ENCODE measurements at places on chromosomes 16 and 17.

- peak; percentile 31 for DNase-seq
These were observed 91.5 kb upstream of the TMEM97 start for GRCh38 chr17:28227316-28228108.

GRCh38 chr17:48270899-48271298 is 159.1 kb downstream of the SKAP1 start:
- no peak for DNase-seq

GRCh38 chr17:77654850-77655249 is 303.7 kb upstream of the TNRC6C start:
- DNase-seq: no peak

GRCh38 chr16:4537376-4538343 is 913 bp downstream of the CDIP1 start:
- no peak for DNase-seq

- no peak for DNase-seq
These were observed 53.9 kb upstream of the MRC2 start for GRCh38 chr17:62573480-62574117.

DNA sequence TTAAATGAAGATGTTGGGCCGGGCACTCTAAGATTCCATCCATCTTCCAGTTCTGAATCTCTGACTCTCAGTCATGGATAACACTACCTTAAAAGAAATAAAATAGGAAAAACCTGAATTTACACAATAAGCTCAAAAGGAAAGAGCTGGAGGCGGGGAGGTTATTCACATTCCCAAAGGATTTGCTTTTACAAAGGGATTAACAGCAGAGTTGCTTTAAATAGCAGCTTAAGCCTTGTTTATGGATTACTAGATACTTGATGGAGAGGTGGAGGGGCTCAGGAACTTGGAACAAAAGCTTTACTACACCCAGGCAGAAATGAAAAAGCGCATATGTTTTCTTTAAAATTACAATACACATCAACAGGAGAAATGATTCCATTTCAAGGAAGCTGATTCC is 84.5 kb downstream of the XYLT1 start:
- DNase-seq: no peak

DNA sequence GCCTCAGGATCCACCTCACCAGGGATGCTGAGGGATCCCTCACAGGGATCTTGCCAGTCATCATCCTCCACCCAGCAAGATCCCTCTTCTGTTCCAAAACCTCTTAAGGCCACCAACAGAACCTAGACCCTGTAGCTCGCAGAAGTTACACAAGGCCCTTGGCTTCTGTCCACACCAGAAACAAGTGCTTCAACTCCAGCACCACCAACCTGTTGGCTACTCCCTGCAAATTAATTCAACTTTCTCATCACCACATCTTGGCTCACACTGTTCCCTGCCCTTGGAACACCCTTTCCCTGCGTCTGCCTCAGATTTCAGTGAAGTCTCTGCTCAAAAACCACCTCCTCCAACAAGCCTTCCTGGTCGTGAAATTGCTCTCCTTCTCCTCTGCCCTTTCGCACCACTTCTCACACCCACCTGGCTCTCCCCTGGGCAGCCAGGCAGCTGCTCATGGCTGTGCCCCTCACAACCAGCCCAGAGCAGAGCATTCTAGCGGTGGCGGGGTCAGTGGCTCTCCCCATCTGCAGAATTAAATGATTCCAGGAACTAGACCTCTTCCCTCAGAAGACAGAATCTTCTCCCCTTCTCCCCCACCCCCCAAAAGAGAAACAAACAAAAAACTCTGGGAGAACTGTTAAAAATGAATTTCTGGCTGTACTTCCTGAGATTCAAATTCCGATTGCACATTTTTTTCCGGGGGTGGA is 1.8 kb downstream of the PLLP start:
- no peak for DNase-seq

DNA sequence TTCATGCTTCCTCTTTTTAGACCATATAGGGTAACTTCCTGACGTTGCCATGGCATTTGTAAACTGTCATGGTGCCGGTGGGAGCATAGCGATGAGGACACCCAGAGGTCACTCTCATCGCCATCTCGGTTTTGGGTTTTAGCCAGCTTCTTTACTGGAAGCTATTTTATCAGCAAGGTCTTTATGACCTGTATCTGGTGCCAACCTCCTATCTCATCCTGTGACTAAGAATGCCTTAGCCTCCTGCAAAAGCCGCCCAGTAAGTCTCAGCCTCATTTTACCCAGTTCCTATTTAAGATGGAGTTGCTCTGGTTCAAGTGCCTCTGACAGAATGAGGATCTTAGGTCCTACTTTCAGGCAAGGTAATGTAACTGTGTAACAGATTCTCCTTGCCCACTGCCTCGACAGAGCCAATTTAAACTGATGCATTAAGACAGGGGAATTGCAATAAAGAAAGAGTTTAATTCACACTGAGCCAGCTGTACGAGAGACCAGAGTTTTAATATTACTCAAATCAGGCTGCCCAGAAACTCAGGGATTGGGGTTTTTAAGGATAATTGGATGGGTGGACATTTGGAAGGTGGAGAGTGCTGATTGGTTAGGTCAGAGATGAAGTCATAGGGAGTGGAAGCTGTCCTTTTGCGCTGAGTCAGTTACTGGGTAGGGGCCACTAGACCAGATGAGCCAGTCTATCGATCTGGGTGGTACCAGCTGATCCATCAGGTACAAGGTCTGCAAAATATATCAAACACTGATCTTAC is 59.9 kb upstream of the ATF7IP2 start:
- no peak for DNase-seq

DNA sequence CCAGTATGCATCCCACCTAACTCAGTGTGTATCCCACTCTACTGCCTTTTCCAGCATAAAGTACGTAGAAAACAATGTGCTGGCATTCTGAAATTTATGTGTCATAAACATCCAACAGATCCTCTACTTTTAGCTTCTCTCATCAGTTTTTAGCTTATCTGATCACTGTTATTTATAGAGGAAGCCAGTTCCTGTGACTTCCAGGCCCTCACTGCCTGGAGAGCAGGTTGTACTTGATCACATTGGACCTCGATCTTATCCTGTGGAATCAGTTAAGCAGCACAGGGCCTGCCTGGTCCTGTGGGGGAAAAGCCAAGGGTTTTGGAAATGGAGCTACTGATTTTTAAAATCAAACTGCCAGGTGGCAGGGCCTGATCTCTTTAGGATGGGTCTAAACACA is 30.8 kb downstream of the PRSS54 start:
- DNase-seq: no peak

DNA sequence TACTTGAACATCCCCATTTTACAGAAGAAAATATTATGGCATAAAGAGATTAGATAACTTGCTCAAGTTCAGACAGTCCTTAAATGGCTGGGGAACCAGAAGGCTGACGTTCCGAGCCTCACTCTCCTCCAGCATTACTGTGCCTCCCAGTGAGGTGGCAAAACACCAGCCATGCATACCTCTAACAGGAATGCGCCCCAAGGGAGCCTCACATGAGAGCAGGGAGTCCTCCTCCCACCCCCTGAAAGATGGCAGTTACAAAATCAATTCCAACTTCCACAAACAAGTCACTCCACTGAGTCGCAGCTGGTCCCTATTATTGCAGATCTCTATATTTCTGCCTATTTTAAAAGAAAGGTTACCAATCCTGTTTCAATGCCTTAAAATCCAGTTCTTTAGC is 55.5 kb downstream of the ANKFY1 start:
- no peak for DNase-seq

DNA sequence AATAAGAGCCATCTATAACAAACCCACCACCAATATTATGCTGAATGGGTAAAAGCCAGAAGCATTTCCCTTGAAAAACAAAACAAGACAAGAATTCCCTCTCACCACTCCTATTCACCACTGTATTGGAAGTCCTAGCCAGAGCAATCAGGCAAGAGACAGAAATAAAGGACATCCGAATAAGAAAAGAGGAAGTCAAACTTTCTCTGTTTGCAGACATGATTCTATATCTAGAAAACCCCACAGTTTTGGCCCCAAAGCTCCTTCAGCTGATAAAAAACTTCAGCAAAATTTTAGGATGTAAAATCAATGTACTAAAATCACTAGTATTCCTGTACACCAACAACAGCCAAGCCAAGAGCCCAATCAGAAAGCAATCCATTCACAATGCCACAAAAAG is 271.8 kb upstream of the AXIN2 start:
- DNase-seq: no peak

GRCh38 chr17:13594310-13594709 is 7.4 kb downstream of the HS3ST3A1 start:
- DNase-seq: no peak

DNA sequence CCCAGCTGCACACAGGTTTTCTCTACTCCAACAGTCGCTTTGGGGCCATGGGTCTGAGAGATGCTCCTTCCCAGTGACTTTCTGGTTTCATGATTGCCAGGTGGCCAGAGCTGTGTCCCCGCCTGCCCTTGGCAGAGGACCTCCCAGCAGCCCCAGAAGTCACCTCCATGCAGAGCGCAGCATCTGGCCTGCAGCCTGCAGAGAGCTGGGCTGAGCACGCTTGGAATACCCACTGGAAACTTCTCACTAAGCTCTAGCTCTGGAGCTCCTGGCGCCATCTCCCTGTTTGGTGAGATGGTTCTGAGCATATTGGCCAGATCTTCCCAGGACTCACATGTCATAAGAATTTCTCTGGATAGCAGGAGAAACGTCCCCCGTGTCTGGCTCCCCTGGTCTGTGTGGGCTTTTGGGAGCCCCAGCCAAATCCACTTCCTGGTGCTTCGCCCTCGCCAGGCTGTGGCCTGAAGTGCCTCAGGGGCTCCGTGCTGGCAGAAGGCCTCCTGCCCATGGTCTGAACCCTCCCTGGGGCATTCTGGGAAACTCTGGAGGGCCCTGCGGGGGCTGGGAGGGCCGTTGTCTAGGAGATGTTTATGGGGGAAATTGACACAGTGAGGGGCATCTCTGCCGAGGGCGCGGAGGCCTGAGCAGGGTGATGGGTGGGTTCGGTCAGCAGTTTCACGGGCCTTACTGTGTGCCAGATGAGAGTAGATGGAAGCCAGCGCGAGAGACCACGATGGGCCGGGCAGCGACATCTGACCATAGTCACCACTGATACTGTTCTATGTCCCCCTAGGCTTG is 73.2 kb upstream of the CIBAR2 start:
- no peak for DNase-seq

DNA sequence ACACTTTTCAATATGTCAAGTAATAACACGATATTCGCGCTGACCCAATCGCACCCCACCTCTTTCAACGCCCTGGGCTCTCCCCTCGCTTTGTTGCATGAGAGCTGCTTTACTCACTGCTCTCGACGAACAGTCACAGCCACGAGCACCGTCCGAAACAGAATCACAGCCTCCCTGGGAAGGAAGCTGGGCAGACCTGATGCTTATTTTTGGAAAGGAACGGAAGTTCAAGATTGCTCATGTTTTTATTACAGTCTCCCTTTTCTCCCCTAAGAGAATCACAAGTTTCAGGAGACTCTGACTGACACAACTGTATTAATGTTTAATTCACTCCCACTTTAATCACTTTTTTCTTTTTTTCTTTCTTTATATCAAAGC is 67.8 kb downstream of the ANKRD11 start:
- DNase-seq: peak; percentile 57

DNA sequence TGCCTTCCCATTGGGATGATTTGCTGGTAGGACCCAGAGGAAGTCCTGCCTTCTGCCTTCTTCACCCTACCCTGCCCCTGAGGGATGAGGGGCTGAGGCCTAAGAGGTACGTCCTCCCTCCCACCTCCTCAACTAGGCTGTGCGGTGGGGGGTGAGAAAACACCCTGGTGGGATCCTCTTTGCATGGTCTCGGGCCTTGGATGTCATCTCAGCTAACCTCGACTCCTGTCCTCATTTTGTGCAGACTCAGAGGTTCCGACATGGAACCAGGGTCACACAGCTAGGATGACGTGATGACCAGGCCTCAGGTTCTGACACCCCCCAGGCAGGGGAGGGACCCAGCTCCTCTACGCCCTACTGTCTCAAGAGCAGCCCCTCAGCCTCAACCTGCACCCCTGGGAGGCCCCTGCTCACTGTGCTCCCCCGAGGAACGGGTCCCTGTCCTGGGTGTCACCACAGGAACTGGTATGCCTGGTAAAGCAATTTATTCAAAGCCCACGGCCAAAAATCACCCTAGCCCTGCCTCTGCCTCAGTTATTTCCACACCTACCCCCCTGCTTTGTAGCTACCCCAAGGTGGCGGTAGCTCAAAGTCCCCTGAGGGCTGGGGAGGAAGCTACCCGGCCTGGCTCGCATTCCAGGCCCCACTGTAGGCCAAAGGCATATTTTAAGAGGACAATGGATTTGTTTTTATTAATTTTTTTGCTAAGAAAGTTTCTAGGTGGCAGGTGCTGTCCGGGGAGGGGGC is 17.5 kb downstream of the UNC13D start:
- DNase-seq: peak; percentile 12

DNA sequence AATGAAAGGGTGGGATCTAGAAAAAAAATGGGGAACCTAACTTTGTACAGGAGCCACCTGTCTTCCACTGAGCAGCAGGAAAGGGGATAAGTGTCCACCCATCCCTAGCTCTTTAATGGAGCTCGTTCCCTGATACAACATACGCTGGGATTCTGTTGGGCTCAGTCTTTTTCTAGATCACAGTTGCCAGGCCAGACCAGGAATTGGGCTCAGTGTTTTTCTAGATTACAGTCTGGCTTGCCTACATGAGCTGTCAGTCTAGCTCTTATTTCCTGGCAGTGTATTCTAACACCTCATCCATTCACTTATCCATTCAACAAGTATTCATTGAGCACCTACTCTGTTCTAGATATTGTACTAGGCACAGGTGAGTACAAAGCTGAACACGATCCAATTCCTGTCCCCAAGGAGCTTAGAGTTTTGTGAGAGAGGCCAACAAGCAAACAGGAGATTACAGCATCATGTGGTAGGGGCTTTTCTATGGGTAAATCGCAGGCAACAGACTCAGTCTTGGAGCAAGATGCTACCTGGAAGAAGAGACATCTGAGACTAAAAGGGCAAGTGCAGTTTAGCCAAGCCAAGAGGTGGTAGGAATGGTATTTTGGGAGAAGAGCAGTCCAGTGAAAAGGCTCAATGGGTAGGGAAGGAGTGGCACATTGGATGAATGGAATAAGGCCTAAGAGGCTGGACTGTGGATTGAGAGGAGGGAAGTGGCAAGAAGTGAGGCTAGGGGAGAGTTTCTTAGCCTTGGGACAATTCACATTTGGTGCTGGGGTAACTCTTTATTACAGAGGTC is 138.0 kb upstream of the HS3ST2 start:
- DNase-seq: no peak

DNA sequence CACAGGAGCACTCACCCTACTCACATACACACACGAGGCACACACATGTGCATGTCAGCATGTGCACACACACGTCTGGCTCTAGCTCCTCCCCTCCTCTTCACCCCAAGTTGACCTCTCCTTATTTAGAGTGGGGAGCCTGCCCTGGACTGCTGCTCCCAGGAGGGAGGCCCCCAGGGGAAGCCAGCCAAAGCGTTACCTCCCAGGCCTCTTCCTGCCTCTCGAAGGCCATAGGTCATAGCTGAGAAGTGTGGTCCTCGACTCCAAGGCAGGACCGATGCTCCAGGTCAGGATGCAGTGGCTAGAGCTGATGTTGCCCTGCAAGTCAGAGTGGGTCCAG is 18.8 kb downstream of the POLR3K start:
- peak; percentile 39 for DNase-seq

GRCh38 chr17:66466840-66467367 is 164.5 kb downstream of the PRKCA start:
- no peak for DNase-seq
